Cortex of kidney (tissue), 1 donor: ENCODE measurements at places on chromosomes 6 and 20.

DNA sequence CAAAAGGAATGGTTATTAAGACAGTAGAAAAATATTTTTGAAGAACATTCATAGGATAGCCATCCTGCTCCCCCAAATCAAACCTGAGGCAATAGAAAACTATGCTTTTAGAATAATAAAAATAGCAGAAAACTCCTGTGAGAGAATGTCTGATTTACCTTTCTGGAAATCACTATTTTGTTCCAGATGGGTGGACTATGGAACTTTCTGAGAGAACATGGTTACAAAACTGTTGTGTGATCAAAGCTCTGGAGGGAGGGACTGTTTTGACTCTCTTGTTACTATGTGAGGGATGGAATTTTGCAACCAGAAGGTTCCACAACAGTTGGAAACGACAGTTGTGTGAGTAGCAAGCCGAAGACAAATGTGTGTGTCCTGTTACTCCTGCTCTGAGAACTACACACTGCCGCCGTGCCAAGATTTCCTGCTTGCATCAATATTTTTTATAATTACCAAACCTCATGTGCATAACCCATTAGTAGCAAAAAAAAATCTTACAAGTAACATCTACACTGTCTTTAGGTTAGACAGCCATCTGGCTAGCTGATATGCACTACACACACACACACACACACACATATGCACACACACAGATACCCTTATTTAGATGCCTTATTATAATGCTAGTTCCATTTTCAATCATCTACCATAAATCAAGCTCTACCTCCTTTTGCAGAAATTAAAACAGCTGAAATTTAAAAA, 11.0 kb upstream of the HIVEP1 start:
- DNase-seq, result no peak

- DNase-seq, result no peak
These were observed 96.1 kb upstream of the BHLHE23 start for GRCh38 chr20:63102721-63103375.

GRCh38 chr6:109058620-109059019, 36.0 kb downstream of the SESN1 start:
- no peak for DNase-seq

- DNase-seq, result no peak
These were observed 200.9 kb upstream of the RNF24 start for GRCh38 chr20:4216142-4216735.

- no peak for DNase-seq
These were observed 9.1 kb upstream of the FOXP4 start for GRCh38 chr6:41536795-41537758.

- no peak for DNase-seq
These were observed 105.8 kb downstream of the DLGAP4 start for GRCh38 chr20:36411861-36412454.
